ENCODE measurements at places on chromosomes 12 and 14. TPM values are rescaled to one million over a fixed set of nuclear protein-coding genes. Genes with fewer than 3 reads are reported as not detected.
A peak's percentile ranks its signal among the peaks of the same experiment; 100 is the strongest.

- no peak for DNase-seq
Observed at GRCh38 chr12:70550180-70550577, 87.0 kb downstream of the PTPRB start.

GRCh38 chr14:103765526-103765925, 49.9 kb downstream of the ZFYVE21 start:
- DNase-seq = no peak

The HHIPL1 gene
- 10.8 TPM for total RNA-seq

- DNase-seq = no peak
Observed at GRCh38 chr12:106171117-106171750, 32.5 kb upstream of the NUAK1 start.

The METTL17 gene
- total RNA-seq = 96.9 TPM

DNA sequence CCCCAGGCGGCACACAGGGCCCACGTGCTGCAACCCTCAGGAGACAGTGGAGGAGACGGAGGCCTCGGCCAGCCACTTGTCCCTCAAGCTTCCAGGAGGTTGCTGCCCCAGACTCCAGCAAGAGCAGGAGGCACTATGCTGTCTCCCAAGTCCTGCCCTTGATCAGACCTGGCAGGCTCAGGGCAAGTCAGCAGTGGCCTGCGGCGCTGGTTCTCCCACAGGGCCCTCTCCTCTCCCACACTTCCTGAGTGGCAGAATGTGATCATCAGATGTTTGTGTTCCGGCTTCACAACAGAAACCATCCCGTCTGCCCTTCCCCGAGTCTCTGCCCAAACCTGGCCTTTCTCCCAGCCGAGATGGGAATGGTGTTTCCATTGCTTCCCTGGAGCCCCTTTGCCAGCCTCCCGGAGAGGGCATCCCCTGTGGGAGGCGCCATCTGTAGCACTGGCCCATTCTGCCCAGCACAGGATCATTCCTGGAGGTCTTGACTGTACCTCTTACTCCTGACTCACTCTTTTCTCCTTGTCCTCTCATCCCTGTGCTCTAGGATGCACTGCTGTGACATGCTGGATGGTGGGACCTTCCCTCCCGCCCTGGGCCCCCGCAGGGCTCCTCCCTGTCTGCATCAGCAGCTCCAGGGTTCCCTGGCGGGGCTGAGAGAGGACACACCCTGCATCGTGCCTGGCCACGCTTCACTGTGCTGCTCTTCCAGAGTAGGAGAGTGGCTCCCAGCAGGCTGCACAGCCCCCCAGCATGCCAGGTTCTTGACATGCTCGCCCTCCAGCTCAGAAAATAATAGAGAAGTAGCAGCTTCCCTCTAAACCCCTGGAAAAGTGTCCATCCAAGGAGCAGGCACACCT, 114.7 kb upstream of the FKBP4 start:
- DNase-seq = no peak

The ARG2 gene
- total RNA-seq = 11.4 TPM

DNA sequence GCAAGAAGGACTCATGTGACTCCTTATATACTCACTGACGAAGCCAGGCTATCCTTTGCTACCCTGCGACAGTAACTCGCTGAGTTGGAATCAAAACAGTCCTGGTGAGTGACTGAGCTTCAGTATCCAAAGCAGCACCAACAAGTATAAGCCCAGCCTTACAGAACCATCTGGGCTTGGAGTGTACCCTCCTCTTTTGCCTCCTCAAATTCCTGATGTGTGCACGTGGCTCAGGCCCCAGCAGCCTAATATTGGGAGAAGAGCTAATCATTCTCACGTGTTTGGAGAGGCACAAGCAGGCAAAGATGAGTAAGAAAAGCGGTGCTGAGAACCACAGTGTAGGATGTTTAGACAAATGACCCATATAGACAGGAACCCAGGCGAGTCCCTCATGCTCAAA, 34.4 kb downstream of the PPTC7 start:
- no peak for DNase-seq

GRCh38 chr12:128783129-128783574, 40.6 kb downstream of the SLC15A4 start:
- peak; percentile 14 for DNase-seq

The GOLGA3 gene
- total RNA-seq = 45.7 TPM

DNA sequence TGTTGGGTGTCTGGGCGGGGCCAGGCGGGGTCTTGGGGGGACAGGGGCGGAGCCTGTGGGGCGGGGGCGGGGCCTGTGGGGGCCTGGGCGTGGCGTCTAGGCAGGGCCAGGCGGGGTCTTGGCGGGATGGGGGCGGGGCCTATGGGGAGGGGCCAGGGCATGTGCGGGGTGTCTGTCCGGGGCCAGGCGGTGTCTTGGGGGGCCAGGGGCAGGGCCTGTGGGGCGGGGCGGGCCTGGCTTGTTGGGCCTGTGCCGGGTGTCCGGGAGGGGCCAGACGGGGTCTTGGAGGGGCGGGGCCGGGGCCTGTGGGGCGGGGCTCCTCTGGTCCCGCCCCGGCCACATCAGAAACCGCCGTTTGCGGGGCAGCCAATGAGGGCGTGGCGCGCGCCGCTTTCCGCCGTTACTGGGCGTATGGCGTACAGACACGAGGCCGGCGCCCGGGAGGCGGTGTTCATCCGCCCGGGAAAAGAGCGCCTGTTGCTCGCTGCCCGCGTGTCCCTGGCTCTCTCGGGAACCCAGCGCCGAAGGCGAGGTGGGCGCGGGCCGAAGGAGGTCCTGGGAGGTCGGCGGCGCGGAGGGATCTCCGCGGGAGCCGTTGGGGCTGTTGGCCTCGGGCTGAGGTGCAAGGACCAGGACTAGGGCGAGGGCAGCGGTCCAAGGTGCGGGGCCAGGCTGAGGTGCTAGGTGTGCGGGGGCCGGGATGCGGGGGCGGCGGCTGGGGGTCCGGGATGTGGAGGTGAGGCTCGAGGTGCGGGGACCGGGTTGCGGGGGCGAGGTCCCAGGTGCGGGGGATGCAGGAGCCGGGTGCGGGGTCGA, at the start of gene PIWIL1:
Gene PIWIL1 (plus strand): TSS at position 400 of the 816 bp plus-strand sequence. CDS start 4,705 bp downstream, outside the sequence.
- no peak for DNase-seq

GRCh38 chr12:54173066-54173726, 15.6 kb downstream of the SMUG1 start:
- peak; percentile 70 for DNase-seq

DNA sequence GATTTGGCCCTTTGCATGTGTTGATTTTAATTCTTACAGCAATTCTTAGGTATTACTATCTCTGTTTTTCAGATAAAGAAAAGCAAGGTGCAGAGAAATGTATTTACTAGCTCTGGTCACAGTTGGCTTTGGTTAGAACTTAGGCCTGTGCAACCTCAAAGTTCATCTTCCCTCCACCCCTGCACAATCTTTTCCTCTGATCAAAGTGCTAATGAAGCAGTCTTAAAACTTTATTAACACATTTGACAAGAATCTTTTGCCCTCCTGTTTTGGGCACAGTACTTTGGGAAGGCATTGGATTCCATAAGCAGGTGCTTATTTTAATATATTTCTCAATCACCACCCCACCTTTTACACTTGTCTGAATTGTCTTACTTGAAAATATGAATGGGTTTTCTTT, 2.7 kb downstream of the IRAK4 start:
- no peak for DNase-seq

The GPD1 gene
- total RNA-seq = 0.55 TPM

The ITGA7 gene
- total RNA-seq = 66.6 TPM

DNA sequence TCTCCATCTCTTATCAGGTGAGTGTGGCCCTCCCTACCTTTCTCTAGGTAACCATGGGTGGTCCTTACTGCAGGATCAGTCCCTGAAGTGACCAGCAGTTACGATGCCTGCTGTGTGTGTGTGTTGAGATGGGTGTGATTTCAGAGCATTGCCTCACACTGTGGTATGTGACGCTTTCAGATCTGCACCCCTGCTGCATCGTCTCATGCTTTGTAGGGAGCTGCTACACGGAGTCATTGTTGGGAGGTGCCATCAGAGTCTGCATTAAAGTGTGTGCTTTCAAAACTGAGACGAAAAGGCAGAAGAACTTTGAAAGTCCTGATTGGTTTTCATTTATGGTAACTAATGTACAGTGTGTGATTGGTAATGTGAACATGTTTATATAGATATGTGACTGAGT, 150.5 kb downstream of the PELI2 start:
- no peak for DNase-seq

The MSRB3 gene
- total RNA-seq = 232 TPM

DNA sequence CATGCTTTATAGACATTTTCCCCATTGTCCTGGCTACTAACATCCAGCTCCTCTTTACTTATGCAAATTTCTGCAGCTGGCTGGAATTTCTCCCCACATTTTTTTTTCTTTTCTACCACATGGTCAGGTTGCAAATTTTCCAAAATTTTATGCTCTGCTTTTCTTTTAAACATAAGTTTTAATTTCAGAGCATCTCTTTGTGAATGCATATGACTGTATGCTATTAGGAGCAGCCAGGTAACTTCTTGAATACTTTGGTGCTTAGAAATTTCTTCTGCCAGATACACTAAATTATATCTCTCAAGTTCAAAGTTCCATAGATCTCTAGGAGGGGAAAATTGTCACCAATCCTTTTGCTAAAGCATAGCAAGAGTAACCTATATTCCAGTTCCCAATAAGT, 365.9 kb downstream of the LRFN5 start:
- DNase-seq = no peak

GRCh38 chr12:3791256-3791874, 38.5 kb upstream of the CRACR2A start:
- no peak for DNase-seq

DNA sequence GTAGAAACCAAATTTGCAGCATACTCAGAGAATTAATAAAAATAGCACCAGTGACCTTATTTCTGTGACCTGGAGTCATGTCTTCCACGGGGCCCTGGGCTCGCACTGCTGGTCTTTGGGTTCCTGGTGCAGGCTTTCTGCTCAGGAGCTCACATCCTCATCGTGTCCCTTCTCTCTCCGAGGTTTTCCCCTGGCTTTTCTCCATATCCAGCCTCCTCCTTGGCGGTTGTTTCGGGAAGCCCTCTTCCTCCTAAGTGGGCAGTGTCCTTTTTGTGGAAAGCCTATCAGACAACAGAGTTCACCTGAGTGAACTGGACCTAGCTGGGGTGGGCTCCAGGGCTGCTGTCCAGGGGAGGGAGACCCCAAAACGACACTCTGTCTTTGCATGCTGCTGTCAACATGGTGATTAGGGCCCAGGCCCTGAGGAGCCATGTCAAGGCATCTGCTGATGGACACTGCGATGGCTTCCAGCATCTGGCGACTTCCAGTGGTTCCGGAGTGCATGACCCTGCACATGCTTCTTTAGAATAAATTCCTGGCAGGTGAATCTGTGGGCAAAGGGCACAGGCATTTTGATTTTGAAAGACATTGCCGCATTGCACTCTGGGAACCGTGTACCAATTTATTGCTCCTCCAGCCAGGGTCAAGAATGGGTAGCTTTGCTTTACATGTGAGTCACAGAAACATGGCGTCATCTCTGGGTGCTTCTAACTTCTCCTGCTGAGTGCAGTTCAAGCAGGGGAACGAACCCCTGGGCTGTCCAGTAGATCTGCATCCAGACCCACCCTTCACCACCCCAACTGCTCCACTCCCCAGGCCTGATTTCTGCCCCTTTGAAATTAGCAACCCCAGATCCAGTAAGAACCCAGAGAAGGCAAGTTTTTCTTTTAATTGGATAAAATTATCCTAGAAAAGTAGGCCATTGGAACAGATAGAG, 136.8 kb downstream of the ADGRD1 start:
- DNase-seq = peak; percentile 19

GRCh38 chr12:62328296-62328921, 68.2 kb downstream of the USP15 start:
- no peak for DNase-seq

DNA sequence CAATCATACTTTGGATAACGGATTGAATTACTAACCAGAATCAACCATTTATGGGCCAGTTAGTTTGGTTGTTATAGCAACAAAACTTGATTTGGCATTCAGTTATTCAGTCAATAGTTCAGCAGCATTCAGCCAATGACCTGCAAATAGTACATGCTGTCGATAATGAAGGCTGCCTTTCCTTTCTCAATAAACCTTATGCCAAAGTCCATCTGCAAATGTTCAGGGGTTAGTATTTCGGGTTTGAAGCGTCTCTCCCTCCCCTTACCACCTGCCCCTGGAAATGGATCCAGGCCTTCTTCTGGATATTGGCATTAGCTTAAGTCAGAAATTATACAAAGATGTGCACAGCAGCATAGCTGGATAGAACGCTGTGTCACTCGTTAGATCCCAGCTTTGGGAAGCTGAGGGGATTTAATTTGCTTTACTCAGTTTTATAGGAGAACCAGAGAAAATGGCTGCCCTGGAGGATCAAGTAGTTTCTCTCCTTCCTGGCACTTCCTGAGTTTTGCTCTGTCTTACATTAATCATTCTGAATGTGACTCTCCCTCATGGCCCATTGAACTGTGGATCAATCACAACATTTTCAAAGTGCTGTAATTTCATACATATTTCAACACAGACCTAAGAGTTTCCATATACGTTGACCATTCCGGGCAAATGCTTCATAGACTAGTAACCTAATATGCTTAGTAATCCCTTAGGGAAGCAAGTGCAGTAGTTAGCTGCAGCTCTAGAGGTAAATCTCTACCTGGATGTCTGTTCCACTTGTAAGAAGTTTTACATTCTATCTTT, 46.7 kb upstream of the PTPRR start:
- DNase-seq = no peak

DNA sequence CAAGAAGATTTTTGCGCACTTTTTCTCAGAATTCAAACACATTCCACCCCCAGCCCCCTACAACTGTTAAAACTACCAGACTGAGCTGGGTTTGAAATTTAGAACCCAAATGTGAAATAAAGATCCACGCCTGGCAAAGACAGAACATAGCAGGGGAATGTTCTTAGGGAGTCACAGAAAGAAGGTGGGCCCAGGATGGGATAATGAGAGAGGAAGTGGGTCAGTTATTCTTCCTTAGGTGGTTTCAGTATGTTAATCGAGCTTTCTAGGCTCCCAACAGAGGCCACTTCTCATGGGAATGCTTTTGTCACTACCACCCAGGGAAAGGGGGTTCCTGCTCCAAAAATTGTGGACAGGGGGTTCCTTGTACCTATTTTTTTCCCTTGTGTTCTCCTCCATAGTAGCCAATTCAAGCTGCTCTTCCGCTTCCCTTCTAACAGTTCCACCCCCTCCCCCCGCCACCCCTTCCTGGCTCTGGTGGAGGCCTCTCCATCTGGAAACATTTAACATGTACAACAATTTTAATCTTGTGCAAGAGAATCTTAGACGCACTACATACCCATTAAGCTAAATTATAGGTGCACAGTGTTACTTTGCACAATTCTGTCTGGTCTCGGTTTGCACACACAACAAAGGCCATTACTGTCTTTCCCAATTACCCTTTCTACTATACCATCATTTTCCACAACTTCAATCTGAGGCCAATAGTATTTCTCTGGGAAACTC, 218.1 kb downstream of the MON2 start:
- DNase-seq = peak; percentile 91

- no peak for DNase-seq
Observed at GRCh38 chr12:5581019-5581418, 149.1 kb downstream of the NTF3 start.

DNA sequence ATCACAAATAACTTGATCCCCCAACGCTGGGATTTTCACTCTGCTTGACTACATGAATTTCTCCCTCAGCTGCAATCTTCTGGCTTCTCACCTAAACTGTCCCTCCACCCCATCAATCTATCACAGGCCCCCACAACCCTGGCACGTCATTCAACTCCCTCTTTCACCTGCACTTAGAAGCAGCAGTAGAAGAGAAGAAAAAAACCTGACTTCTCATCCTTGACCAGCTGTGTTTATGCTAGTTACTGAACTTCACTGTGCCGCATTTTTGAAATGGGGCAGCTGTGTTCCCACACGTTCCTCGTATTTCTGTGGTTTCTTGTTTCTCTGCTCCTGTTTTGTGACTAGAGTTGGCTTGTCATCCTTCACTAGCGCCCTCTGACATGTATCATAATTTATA, 35.0 kb downstream of the ITPR2 start:
- no peak for DNase-seq

Measured in sigmoid colon (tissue), 7 donors.